ENCODE measurements at places on chromosomes 6 and 20. TPM values are rescaled to one million over a fixed set of nuclear protein-coding genes. Genes with fewer than 3 reads are reported as not detected.

DNA sequence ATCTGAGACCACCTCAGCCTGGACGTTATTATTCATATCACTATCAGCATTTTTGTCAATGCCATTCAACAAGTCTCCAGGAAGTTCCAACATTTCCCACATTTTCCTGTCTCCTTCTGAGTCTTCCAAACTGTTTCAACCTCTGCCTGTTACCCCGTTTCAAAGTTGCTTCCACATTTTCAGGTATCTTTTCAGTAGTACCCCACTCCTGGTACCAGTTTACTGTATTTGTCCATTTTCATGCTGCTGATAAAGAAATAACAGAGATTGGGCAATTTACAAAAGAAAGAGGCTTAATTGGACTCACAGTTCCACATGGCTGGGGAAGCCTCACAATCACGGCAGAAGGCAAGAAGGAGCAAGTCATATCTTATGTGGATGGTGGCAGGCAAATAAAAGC lies 565.5 kb downstream of the FRK start:
- H3K36me3 ChIP-seq: no peaks in the 10 kb centered on the region
- H3K27me3 ChIP-seq: no peaks in the 10 kb centered on the region
- DNase-seq: no peak
- no peaks in the 10 kb centered on the region for H3K4me1 ChIP-seq
- no peak overlapping the region for H3K27ac ChIP-seq

- no peak overlapping the region for H3K27ac ChIP-seq
- no peak for DNase-seq
- H3K4me3 ChIP-seq: no peak overlapping the region
- H3K4me1 ChIP-seq: peaks cover 6% of the 10 kb centered on the region
- H3K27me3 ChIP-seq: no peaks in the 10 kb centered on the region
Measured at GRCh38 chr6:132445201-132445951, 44.1 kb upstream of the MOXD1 start.

- no peaks in the 10 kb centered on the region for H3K36me3 ChIP-seq
- peaks cover 6% of the 10 kb centered on the region for H3K4me1 ChIP-seq
- H3K4me3 ChIP-seq: no peak overlapping the region
- DNase-seq: no peak
Measured at GRCh38 chr6:84027340-84028181, 6.0 kb upstream of the MRAP2 start.

DNA sequence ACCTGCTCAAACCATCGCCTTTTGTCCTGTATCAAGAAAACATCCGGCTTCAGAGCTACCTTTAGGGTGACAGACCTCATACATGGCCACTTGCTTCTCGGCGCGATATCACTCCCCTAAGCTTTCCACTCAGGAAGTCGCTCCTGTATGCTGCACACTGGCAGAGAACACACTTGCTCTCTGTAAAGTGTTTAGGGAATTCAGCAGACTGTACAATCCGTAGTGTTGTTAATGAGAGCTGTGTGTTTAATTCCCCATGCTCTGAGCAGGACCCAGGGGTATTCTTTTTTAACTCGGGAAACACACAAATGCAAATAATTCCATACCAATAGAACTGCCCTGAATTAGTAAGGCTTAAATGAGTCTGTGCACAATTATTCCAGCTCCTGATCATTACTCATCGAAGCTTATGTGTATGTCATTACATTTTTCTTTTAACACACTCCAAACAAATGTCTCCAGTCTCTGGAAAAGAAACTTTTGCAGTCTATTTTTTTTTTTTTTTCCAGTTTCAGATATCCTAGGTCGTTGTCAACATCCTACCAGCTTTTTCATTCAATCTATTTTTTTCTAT lies 338.7 kb upstream of the ARID1B start:
- H3K4me3 ChIP-seq: no peak overlapping the region
- H3K36me3 ChIP-seq: no peaks in the 10 kb centered on the region
- H3K27ac ChIP-seq: no peak overlapping the region
- no peaks in the 10 kb centered on the region for H3K4me1 ChIP-seq
- H3K27me3 ChIP-seq: no peaks in the 10 kb centered on the region

DNA sequence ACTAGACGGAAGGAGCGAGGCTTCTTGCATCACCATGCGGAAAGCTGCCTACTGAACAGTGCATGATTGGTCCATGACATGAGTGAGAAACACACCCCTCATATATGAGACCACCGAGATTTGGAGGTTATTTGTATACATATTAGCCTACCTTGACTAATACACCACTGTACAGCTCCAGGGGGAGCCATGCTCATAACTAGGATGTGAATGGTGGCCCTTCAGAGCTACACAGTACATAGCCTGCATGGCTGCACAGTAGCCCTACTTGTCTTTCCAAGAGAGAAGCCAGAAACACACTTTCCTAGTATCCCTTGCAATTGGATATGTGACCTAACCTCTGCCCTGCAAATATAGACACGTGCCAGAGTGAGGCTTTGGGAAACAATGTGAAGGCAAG lies 21.8 kb upstream of the MCUR1 start:
- H3K4me3 ChIP-seq: no peak overlapping the region
- DNase-seq: no peak
- H3K27me3 ChIP-seq: no peaks in the 10 kb centered on the region
- no peaks in the 10 kb centered on the region for H3K4me1 ChIP-seq
- no peak overlapping the region for H3K27ac ChIP-seq

DNA sequence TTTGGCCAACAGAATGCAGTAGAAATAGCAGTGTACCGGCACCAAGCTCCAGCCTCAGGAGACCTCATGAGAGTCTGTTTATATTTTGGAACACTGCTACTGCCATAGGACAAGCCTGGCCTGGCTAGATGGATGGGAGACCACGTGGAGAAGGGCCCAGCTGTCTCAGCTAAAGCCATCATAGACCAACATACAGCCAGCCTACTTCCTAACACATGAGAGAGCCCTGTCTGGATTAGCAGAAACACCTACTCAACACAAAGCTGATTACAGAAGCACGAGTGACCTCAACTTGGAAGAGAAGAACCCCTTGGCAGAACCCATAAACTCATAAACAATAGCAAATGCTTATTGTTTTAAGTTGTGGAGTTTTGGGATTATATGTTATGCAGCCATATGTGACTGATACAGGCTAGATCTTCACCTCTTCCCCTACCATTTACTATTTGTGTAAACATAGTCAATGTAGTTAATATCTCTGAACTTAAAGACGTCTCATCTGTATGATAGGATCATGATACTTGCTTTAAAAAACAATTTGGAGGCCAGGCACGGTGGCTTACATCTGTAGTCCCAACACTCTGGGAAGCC lies 199.4 kb upstream of the ZNF217 start:
- no peaks in the 10 kb centered on the region for H3K36me3 ChIP-seq
- H3K4me3 ChIP-seq: no peak overlapping the region
- H3K27ac ChIP-seq: no peak overlapping the region
- no peaks in the 10 kb centered on the region for H3K4me1 ChIP-seq
- DNase-seq: no peak

DNA sequence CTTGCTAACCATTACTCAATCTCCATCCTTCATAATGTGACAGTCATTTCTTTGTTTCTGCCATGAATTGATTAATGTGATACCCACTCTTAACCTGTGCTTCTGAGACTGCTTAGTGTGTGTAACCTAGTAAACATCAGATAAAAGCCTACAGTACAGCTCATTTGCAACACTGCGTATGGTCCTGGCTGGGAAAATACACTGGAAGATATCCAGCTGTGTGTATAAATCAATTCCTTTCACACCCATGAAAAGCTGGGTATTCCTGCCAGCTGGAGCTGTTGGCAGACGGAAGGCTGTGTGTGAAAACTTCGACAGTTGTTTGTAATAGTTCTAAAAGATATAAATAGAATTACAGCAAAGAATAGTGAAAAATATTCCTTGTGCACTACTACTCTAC lies 509.2 kb downstream of the FRK start:
- no peak overlapping the region for H3K27ac ChIP-seq
- no peak for DNase-seq
- no peaks in the 10 kb centered on the region for H3K4me1 ChIP-seq
- H3K27me3 ChIP-seq: no peaks in the 10 kb centered on the region
- no peak overlapping the region for H3K4me3 ChIP-seq
- H3K36me3 ChIP-seq: no peaks in the 10 kb centered on the region

SIGLEC1 gene
- 5.7 TPM for total RNA-seq

RBPJL gene
- not detected for total RNA-seq

CLDN20 gene
- total RNA-seq: not detected

All from heart left ventricle (tissue), 16 donors.